ENCODE measurements at places on chromosomes 4 and X. TPM values are rescaled to one million over a fixed set of nuclear protein-coding genes. Genes with fewer than 3 reads are reported as not detected.

Gene SNCA
- 1.2 TPM for total RNA-seq

Gene CXCL5
- total RNA-seq, result 0.13 TPM

GRCh38 chr4:85780664-85781063 lies 305.7 kb downstream of the ARHGAP24 start:
- no peak for DNase-seq

DNA sequence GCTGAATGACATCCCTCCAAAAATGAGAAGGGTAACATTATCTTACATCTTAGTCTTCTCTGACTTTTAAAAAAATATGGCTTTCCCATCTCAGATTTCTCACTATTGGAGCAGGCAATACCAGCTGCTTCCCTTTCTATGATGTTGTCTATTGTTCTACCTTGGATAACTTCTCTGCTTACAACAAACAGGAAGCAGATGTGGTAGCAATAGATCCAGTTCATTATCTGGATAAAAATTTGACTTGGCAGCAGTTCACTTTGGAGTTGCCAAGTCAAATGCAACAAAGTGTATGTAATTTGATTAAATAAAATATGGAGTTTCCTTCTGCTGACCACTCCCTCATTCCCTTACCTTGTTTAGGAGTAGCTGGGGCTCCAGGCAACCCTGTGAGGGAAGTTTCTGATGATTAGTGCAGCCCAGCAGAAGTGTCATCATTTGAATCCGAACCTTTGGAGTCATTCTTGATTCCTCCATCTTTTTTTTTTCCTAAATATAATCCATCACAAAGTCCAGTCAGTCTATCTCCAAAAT lies 72.0 kb upstream of the GPRIN3 start:
- DNase-seq, result peak; percentile 22

DNA sequence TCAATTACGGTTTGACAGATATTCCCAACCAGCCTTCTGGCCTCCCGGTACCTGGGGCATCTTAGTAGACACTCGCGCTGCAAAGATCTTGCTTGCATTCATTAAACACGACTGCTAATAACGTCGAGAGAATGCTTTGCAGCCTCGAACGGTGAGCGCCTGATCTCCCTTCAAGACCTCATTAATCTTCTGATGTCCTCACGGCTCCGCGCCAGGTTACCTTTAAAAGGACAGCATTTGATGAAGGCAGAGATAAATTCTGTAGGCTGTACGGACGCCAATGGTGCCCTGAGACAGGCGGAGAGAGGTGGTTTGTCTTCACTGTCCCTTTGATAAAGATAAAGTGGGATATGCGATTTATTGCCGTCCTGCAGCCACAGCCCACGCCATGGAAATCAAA lies 64.2 kb downstream of the SHOX start:
- no peak for DNase-seq

GRCh38 chrX:102883491-102883890 lies 53.6 kb upstream of the RAB40AL start:
- DNase-seq, result no peak

- DNase-seq, result no peak
Measured at GRCh38 chr4:185280608-185281007, 71.2 kb downstream of the SNX25 start.

DNA sequence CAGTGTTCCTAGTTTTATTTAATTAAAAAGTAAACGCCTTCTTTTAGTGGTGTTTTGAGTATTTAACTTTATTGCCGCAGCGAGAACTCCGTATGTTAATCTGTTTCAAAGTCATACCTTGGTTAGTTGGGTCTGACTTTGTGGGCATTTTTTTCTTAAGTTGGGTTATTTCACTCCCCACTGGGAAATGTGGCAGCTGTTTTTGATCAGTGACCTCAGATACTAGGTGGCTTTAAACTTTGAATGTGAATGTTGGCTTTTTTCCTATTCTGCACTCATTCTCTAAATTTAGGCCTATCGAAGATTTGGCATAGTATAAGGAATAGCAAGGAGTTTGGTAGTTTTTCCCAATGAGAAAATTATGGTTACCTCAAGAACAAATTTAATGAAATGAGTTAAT lies 85.9 kb downstream of the FIP1L1 start:
- DNase-seq, result no peak

DNA sequence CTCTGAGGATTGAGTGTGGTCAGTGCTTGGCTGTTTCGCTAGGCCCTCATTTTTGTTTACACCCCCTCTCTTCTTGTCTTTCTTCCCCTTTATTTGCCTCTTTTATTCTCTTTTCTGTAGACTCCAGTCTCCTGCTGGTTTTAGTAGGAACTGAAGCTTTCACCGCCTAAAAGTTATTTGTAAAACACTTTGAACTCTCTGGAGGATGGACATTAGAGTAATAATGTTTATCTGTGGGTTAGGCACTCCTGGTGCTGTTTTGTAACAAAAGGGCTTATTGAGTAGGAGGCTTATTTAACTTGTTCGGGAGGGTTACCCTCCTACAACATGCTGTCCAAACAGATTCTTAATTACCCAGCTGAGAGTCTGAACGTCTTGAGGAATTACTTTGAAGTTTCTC lies 1.6 kb upstream of the ARHGAP10 start:
- no peak for DNase-seq

GRCh38 chrX:136733613-136734012 lies 47.1 kb downstream of the ARHGEF6 start:
- DNase-seq, result no peak

GRCh38 chr4:151093203-151093602 lies 6.2 kb upstream of the RPS3A start:
- no peak for DNase-seq

DNA sequence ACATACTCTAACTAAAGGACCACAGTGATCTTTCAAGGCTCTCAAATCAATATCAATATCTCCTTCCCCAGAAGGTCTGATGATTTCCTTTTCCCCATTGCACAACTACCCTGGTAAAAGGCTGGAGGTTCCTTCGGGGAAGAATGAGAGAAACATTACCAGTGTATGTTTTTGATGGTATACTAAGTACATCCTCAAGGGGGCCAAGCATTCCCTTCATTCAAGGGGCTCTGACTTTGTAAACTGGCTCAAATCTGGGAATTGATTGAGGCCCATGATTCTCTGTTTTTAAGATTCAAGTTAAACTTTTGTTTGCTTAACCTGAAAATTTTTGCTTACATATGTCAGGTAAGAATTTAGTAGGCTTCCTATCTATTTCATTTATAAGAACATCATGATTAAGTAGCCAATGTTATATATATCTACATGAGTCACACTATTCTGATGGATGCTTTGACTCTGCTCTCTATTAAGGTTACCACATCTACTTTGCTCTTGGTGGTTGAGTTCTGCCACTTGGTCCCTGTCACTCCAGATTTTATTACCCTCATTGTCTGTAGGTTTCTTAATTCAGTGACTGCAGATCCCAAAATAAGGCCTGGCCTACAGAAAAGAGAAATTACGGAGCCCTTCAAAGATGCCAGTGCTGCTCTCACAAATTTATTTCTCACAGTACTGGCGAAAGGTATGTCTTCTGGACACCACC lies 16.4 kb upstream of the GUCY1B1 start:
- DNase-seq, result no peak

- DNase-seq, result peak; percentile 96
Measured at GRCh38 chr4:2805712-2806389, 13.0 kb downstream of the SH3BP2 start.

Data from colonic mucosa (tissue), 4 donors.